Stomach (tissue), 19 donors: ENCODE measurements at places on chromosomes 16 and 17. TPM values are rescaled to one million over a fixed set of nuclear protein-coding genes. Genes with fewer than 3 reads are reported as not detected.

DNA sequence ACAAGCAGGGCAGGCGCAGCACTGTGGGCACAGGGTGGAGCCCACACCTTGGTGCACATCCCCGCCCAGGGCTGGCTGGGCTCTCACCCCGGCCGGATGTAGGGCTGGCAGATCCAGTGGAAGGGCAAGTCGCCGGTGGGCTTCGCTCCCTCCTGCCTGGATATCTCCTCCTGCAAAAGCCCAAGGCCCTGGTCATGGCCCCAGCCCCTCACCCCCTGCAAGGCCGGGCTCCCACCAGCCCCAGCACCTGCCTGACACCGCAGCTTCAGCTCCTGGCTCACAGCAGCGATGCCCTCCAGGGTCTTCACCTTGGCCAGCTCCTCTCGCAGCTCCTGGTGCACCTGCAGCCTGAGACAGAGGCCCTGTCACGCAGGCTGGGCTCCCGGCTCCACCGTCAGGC lies 5.0 kb downstream of the DUS1L start:
- no peak overlapping the region for H3K4me3 ChIP-seq
- H3K4me1 ChIP-seq, result peaks cover 24% of the 10 kb centered on the region
- no peak overlapping the region for H3K27ac ChIP-seq
- peaks cover 69% of the 10 kb centered on the region for H3K36me3 ChIP-seq
- no peak for DNase-seq

DNA sequence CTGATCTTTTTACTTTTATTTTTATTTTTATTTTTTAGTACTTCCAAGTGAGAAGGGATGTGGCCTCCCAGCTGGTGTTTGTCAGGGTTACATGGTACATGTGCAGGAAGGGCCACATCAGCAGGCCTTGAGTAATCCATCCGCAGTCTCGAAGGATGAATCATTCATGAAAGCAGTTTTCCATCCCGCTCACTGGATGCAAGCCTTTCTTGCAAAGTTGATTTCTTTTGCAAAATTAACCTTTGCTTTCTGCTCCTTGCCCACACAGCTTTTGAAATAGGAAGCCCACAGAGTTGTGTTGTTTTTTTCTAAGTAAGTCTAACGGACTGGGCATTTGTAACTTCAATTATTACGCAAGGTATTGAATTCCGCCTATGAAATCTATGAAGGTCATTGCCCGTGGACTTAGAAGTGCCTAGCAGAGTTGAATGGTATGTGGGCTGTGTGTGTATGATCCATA lies 157.4 kb downstream of the PRKCA start:
- peak; percentile 73 for DNase-seq
- no peak overlapping the region for H3K4me3 ChIP-seq
- H3K36me3 ChIP-seq, result no peaks in the 10 kb centered on the region
- H3K27me3 ChIP-seq, result no peaks in the 10 kb centered on the region
- H3K27ac ChIP-seq, result peak overlapping the region; percentile 71

DNA sequence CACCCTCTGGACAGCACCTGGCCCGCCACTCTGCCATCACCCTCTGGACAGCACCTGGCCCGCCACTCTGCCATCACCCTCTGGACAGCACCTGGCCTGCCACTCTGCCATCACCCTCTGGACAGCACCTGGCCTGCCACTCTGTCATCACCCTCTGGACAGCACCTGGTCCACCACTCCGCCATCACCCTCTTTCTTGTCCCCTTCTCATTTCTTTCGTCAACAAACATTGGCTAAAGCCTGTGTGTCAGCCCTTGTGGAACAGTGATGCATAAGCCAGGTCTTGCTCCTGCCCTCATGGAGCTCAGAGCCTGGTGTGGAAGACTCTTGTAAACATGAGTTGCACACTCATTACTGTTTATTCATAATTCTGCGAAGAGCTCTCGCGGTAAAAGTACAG lies 31.2 kb downstream of the CDK5R1 start:
- no peaks in the 10 kb centered on the region for H3K36me3 ChIP-seq
- no peak for DNase-seq
- H3K27me3 ChIP-seq, result no peaks in the 10 kb centered on the region
- H3K27ac ChIP-seq, result no peak overlapping the region
- H3K4me1 ChIP-seq, result peaks cover 15% of the 10 kb centered on the region
- no peak overlapping the region for H3K4me3 ChIP-seq

Gene CCNF
- total RNA-seq, result 6.4 TPM

DNA sequence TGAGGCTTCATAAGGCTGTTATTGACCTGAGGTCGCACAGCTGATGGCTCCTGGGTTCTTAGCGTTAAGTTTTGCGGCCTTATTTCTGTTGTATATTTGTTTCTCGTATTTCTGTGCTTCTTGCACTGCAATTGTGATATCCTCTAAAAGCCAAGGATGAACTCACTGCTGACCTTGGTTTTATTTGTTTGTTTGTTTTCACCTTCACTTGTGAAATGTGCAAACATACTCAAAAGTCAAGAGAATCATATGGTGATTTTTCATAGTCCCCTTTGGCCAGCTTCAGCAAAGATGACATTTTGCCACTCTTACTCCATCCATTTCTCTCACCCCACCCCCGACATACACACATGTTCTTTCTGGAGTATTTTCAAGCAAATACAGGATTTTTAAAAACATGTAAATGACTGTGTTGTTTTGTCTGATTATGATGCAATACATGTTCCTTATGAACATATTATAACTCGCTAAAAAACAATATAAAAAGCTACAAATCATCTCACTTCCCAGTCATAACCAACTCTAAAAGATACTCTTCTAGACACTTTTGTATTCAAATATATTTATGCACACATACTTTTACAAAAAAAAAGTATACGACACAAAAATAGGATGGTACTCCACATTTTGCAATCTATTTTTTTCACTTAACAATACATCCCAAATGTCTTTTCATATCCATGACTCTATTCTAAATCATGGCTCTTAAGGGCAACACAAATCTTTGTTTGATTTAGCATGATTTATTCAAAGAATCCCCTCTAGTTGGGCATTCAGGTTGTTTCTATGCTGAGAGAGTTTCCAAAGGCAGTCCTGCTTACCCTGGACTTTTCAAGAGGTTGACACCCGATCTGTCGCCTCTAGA lies 5.7 kb upstream of the ZCCHC14 start:
- no peak overlapping the region for H3K27ac ChIP-seq
- H3K36me3 ChIP-seq, result no peaks in the 10 kb centered on the region
- no peaks in the 10 kb centered on the region for H3K27me3 ChIP-seq
- no peak overlapping the region for H3K4me3 ChIP-seq

- H3K4me1 ChIP-seq, result peaks cover 21% of the 10 kb centered on the region
- peak; percentile 7 for DNase-seq
- no peaks in the 10 kb centered on the region for H3K36me3 ChIP-seq
Measured at GRCh38 chr16:89705006-89705405, 3.5 kb upstream of the SPATA2L start.

GRCh38 chr16:64866021-64866420 lies 255.8 kb downstream of the CDH11 start:
- H3K27ac ChIP-seq, result no peak overlapping the region
- no peaks in the 10 kb centered on the region for H3K36me3 ChIP-seq
- H3K4me1 ChIP-seq, result peaks cover 10% of the 10 kb centered on the region
- H3K27me3 ChIP-seq, result no peaks in the 10 kb centered on the region

GRCh38 chr17:2146132-2146871 lies 91.4 kb downstream of the HIC1 start:
- H3K4me1 ChIP-seq, result no peaks in the 10 kb centered on the region
- H3K27ac ChIP-seq, result no peak overlapping the region
- H3K27me3 ChIP-seq, result no peaks in the 10 kb centered on the region

DNA sequence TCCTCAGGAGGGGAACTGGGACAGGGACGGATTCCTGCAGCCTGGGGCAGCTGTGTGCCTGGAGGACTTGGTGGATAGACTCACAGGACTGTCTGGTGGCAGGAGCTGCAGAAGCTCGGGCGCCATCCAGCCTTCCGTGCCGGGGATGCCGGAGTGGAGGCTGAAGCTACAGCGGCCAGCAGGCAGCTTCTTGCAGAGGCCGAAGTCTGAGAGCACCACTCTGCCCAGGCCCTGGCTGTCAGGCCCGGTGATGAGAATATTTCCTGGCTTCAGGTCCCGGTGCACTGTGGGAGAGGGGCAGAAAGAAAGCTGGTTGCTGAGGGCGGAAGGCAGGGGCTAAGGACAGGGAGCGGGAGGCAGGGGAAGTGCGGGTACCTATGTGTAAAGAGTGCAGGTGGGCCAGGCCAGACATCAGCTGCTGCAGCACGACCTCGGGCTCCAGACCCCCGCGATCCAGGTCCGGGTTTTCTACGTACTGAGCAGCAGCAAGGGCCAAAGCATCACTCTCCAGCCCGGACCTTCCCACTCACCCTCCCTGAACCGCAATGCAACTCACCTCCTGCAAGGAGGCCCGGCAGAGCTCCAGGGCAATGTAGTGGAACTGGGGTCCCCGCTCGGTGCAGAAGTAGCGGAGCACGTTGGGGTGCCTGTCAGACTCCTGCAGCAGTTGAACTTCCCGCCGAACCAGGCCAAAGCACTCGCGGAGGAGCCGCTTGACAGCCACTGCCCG lies 16.1 kb downstream of the PLK1 start:
- H3K27ac ChIP-seq, result no peak overlapping the region
- H3K27me3 ChIP-seq, result no peaks in the 10 kb centered on the region
- no peak overlapping the region for H3K4me3 ChIP-seq
- H3K36me3 ChIP-seq, result peaks cover 27% of the 10 kb centered on the region
- peaks cover 14% of the 10 kb centered on the region for H3K4me1 ChIP-seq

GRCh38 chr17:6780001-6780400 lies 4.0 kb downstream of the FBXO39 start:
- H3K4me1 ChIP-seq, result no peaks in the 10 kb centered on the region
- no peak overlapping the region for H3K4me3 ChIP-seq
- DNase-seq, result no peak
- no peak overlapping the region for H3K27ac ChIP-seq
- H3K27me3 ChIP-seq, result peaks cover 11% of the 10 kb centered on the region

DNA sequence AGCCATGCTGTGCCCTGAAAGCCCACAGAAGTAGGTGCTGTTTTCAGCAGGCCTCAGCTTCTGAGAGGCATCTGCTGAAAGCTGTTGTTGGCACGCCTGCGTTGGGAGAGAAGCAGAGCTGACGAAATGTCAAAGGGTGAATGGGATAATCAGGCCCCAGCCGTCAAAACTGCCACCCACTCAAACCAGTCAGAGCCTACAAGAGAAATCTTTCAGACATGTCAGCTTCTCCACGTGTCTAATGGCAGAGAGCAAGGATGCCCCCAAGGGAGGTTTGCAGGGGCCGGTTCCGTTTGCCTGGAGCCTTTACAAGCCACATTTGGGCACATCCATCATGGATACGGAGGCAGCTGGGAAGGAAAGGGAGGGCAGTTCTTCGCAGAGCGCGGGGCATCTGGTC lies 568.2 kb upstream of the EEF2KMT start:
- H3K4me1 ChIP-seq, result no peaks in the 10 kb centered on the region
- H3K4me3 ChIP-seq, result no peak overlapping the region
- no peak for DNase-seq
- no peaks in the 10 kb centered on the region for H3K36me3 ChIP-seq
- H3K27me3 ChIP-seq, result no peaks in the 10 kb centered on the region
- H3K27ac ChIP-seq, result no peak overlapping the region

GRCh38 chr17:21177401-21177800 lies 36.6 kb downstream of the TMEM11 start:
- H3K4me3 ChIP-seq, result no peak overlapping the region
- H3K27me3 ChIP-seq, result no peaks in the 10 kb centered on the region
- DNase-seq, result peak; percentile 0
- peaks cover 75% of the 10 kb centered on the region for H3K36me3 ChIP-seq
- H3K27ac ChIP-seq, result no peak overlapping the region

DNA sequence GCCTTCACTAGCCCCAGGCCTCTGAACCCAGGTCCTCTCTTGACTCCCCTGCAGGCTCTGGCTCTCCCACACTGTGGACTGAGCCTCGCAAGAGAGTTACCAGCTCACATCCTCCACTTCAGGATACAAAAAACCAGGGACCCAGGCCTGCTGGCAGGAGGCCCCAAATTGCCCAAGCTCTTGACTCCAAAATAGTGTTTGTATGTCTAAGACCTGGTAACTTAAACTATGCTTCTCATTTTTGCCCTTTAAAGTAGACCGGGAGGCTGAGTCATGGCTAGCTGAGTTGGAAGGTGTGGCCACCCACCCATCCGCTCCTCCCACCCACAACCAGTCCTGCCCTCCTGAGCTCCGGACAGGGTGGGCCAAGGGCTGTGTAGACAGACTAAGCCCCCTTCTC lies 250.0 kb downstream of the SOX9 start:
- no peak for DNase-seq
- H3K4me1 ChIP-seq, result peaks cover 10% of the 10 kb centered on the region
- no peak overlapping the region for H3K4me3 ChIP-seq
- no peaks in the 10 kb centered on the region for H3K36me3 ChIP-seq
- H3K27me3 ChIP-seq, result no peaks in the 10 kb centered on the region

GRCh38 chr17:38914741-38915638 lies 10.4 kb upstream of the LASP1NB start:
- peaks cover 64% of the 10 kb centered on the region for H3K4me1 ChIP-seq
- peak overlapping the region; percentile 16 for H3K27ac ChIP-seq
- peak; percentile 41 for DNase-seq
- no peaks in the 10 kb centered on the region for H3K27me3 ChIP-seq

Gene CAPNS2
- total RNA-seq, result not detected

Gene PLD2
- total RNA-seq, result 34.1 TPM

DNA sequence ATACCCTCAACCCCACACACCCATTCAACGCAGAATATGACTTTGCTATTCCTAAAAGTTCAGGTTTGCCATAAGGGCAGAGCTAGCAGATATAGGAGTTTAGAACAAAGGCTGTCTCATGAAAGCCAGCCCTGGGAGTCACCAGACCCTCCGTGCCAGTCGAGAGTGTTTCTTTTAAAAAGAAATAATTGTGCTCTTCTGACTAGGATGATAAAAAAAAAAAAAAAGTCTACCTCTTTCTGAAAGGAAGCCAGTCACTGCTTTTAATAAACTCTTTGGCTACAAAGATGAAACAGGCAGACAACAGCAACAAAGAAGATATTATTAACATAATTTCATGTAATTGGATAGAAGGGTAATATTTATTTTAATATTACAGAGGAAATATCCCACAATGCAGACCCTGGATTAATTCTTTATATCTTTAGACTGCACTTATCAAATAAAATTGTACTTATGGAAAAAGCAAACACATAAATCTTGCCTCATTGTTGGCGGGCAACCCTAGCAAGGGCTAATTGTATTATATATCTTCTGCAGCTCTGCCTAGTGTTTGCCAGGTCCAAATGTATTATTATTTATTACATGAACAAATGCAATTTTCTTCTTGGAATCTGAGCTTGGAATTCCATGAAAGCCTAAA lies 277.5 kb upstream of the DYNLRB2 start:
- H3K36me3 ChIP-seq, result no peaks in the 10 kb centered on the region
- H3K4me3 ChIP-seq, result no peak overlapping the region
- no peak for DNase-seq
- no peaks in the 10 kb centered on the region for H3K27me3 ChIP-seq

- no peak overlapping the region for H3K4me3 ChIP-seq
- DNase-seq, result no peak
- H3K27me3 ChIP-seq, result no peaks in the 10 kb centered on the region
- no peaks in the 10 kb centered on the region for H3K4me1 ChIP-seq
- H3K27ac ChIP-seq, result no peak overlapping the region
- H3K36me3 ChIP-seq, result no peaks in the 10 kb centered on the region
Measured at GRCh38 chr16:79632289-79632688, 31.8 kb upstream of the MAF start.

- H3K27ac ChIP-seq, result no peak overlapping the region
- DNase-seq, result no peak
- no peaks in the 10 kb centered on the region for H3K27me3 ChIP-seq
- H3K36me3 ChIP-seq, result peaks cover 3% of the 10 kb centered on the region
- H3K4me3 ChIP-seq, result no peak overlapping the region
Measured at GRCh38 chr17:31224366-31224765, 72.7 kb downstream of the OMG start.

Gene KAT7
- total RNA-seq, result 19.3 TPM

- no peaks in the 10 kb centered on the region for H3K36me3 ChIP-seq
- no peaks in the 10 kb centered on the region for H3K27me3 ChIP-seq
- peak overlapping the region; percentile 42 for H3K27ac ChIP-seq
- peak overlapping the region; percentile 11 for H3K4me3 ChIP-seq
- DNase-seq, result no peak
Measured at GRCh38 chr16:8960788-8961109, 3.0 kb downstream of the USP7 start.
